ENCODE measurements at places on chromosomes 2 and 18.

GRCh38 chr18:79760881-79761280, 36.9 kb upstream of the KCNG2 start:
- peak; percentile 2 for DNase-seq

DNA sequence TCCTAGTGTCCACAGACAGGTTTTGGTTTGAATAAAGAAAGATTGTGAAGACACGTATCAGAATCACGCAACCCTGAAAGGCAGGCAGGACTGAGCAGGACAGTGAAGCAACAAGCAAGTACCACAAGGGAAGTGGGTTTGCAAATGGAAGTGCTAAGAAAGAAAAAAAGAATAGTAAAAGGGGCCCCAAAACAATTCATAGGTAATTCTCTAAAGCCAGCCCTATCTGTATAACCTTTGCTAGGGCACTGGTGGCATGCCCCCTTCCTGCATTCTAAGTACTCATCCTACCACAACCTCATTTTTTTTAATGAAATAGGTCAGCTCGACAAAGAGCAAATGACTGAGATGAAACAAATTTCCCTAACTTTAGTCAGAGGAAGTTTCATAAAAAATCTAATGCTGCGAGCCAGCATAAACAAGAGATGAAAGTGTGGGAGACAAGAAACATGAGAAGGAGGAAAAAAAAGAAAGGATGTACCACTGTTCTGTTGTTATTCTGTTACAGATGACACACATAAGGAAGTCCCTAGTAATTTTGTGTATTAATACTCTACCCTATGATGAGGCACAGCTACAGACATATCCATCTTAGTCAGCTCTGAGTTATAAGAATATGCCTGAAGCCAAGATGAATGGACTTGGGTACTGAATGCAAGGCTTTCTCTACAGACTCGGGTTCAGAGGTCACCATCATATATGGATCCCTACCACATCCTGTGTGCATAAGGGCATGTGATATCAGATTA, 32.2 kb downstream of the IKZF2 start:
- DNase-seq: peak; percentile 66

- no peak for DNase-seq
Observed at GRCh38 chr2:215738351-215738750, 275.0 kb downstream of the MREG start.

GRCh38 chr2:24907116-24907515, 12.9 kb downstream of the ADCY3 start:
- DNase-seq: peak; percentile 16

- peak; percentile 5 for DNase-seq
Observed at GRCh38 chr18:78716581-78716980, 263.0 kb upstream of the SALL3 start.
